ENCODE measurements at places on chromosomes 11 and 22. TPM values are rescaled to one million over a fixed set of nuclear protein-coding genes. Genes with fewer than 3 reads are reported as not detected.

The PTPRCAP gene
- 291 TPM for total RNA-seq

The MLC1 gene
- 1.1 TPM for total RNA-seq

The SCGB1C1 gene
- total RNA-seq, result not detected

The MS4A4E gene
- total RNA-seq, result 1.0 TPM

The HIC2 gene
- total RNA-seq, result 9.7 TPM

The MAPK8IP1 gene
- 4.1 TPM for total RNA-seq

The AGBL2 gene
- 11.0 TPM for total RNA-seq

The CD3D gene
- total RNA-seq, result 476 TPM

The KRTAP5-7 gene
- not detected for total RNA-seq

- no peaks in the 10 kb centered on the region for H3K36me3 ChIP-seq
- H3K4me1 ChIP-seq, result no peaks in the 10 kb centered on the region
- no peak for DNase-seq
- H3K27me3 ChIP-seq, result no peaks in the 10 kb centered on the region
Measured at GRCh38 chr22:38513063-38513462, 7.0 kb upstream of the DDX17 start.

- no peaks in the 10 kb centered on the region for H3K27me3 ChIP-seq
- peaks cover 25% of the 10 kb centered on the region for H3K4me1 ChIP-seq
- no peaks in the 10 kb centered on the region for H3K36me3 ChIP-seq
- no peak overlapping the region for H3K27ac ChIP-seq
Measured at GRCh38 chr11:94932503-94932902, 40.9 kb downstream of the CWC15 start.

DNA sequence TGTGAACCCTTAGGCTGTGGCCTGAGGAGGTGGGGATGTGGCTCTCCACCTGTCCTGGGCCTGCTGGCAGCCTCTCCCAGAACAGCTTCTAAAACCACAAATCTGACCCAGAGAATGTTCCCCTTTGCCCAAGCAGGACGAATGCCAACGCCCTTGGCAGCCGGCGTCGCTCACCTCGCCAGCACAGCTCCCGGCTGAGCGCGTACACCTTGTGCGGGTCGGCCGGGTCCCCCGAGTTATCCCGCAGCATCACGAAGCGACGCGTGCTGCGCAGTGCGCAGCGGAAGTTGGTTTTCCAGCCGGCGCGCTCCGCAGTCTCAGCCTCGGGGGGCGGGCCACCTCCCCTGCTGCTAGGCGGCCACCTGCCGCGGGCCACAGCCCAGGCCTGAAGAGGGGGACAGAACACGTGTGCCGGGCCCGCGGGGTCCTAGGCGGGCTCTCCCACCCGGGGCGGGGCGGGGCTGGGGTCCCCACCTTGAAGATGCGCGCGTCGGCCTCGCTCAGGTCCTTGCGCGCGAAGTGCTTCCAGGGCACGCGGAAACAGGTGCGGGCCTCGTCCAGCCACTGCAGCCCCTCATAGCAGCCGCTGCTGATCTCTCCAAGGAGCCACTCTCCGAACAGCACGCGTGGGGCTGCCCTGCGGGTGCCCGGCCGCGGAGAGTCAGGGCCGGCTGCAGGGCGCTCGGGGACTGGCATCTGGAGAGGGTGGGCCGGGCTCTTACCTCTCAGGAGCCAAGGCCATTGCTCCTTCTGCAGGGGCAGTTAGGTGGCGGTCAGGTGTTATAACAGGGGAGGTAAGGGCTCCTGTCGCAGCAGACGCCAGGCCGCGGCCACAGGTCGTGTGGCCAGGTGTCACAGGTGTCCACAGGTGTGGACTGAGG lies 887 bp downstream of the IRF7 start:
- H3K4me3 ChIP-seq, result peak overlapping the region; percentile 65
- DNase-seq, result no peak
- peak overlapping the region; percentile 93 for H3K27ac ChIP-seq
- H3K36me3 ChIP-seq, result peaks cover 28% of the 10 kb centered on the region

DNA sequence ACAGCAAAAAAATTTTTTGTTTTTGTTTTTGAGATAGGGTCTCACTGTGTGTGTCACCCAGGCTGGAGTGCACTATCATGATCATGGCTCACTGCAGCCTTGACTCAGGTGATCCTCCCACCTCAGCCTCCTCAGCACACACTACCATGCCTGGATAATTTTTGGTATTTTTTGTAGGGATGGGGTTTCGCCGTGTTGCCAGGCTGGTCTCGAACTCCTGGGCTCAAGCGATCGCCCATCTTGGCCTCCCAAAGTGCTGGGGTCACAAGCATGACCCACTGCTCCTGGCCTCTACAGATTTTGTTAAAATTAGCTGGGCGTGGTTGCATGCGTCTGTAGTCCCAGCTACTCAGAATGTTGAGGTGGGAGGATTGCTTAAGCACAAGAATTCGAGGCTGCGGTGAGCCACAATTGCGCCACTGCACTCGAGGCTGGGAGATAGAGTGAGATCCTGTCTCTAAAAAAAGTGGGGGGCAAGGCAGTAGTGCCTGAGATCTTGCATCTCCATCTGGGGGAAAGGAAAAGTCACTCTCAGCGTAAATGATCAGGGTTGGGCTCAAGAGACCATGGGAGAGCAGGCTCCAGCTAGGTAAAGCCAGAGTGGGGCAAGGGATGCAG lies 10.6 kb upstream of the DGKZ start:
- peaks cover 2% of the 10 kb centered on the region for H3K27me3 ChIP-seq
- H3K4me1 ChIP-seq, result peaks cover 28% of the 10 kb centered on the region
- no peak for DNase-seq
- no peak overlapping the region for H3K27ac ChIP-seq

DNA sequence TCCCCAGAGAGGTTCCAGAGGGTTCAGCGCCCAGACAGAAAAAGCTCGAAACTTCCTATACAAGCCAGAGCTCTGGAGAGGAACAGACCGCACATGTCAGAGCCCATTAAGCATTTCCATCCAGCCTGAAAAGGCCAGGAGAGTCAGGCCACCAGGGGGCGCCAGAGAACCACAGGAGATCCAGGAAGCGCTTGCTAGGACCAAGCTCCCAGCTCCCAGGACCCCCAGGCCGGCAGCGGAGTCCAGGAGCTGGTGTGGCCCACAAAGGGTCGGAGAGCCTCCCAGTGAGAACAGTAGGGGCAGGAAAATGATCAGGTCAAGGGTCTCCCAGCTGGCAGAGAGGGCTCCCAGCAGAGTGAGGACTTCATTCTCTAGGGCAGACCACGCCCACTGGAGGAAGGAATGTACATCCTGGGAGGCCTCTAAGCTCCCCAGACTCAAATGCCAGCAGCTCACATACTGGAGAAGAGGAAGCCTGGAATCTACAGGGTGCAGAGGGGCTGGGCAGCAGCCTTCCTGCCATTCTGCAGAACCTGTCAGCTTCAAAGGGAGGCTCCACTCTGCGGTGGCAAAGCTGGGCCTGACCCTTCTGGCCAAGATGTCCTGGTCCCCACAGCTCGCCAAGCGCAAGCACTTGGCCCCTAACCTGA lies 2.1 kb upstream of the MEI1 start:
- no peaks in the 10 kb centered on the region for H3K27me3 ChIP-seq
- no peak overlapping the region for H3K4me3 ChIP-seq
- H3K4me1 ChIP-seq, result peaks cover 19% of the 10 kb centered on the region

DNA sequence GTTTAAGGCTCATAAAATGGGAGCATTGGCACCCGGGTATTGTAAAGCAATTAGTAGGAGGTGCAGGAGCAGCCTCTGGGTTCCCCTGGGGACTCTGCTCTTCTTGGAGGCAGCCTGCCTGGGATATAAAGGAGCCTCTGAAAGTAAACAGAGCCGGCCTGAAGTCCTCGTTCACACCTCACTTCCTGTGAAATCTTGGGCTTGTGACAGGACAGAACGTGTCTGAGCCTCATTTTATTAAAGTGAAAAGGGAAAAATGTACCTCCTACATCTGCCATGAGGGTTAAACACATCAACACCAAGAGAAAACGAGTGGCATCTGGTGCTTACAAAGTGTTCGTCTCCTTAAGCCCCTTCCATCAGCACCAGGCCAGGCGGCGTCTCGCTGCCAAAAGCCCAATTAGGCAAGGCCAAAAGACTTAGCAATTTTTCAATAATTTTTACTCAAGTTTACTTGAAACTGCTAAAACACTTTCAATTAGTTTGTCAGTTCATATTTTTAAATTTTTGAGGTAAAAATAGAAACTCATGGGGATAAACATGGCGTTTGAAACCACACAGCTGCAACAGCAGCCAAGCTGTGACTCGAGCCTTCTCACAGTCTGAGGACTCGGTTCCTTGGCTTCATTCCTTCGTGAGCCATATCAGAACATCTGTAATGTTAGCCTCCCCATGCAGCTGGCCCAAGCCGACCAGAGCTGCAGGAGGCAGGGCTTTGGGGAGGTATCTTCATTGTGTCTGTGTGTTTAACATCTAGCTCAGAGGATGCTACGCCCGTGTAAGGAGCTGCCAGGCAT lies 33.6 kb downstream of the MAP6 start:
- peaks cover 29% of the 10 kb centered on the region for H3K27me3 ChIP-seq
- no peaks in the 10 kb centered on the region for H3K4me1 ChIP-seq
- no peak for DNase-seq
- H3K36me3 ChIP-seq, result no peaks in the 10 kb centered on the region
- H3K27ac ChIP-seq, result no peak overlapping the region

GRCh38 chr11:48129697-48130395 lies 86.8 kb upstream of the OR4B1 start:
- no peak overlapping the region for H3K4me3 ChIP-seq
- no peak overlapping the region for H3K27ac ChIP-seq
- peaks cover 83% of the 10 kb centered on the region for H3K36me3 ChIP-seq
- no peaks in the 10 kb centered on the region for H3K4me1 ChIP-seq
- H3K27me3 ChIP-seq, result no peaks in the 10 kb centered on the region
- DNase-seq, result no peak

DNA sequence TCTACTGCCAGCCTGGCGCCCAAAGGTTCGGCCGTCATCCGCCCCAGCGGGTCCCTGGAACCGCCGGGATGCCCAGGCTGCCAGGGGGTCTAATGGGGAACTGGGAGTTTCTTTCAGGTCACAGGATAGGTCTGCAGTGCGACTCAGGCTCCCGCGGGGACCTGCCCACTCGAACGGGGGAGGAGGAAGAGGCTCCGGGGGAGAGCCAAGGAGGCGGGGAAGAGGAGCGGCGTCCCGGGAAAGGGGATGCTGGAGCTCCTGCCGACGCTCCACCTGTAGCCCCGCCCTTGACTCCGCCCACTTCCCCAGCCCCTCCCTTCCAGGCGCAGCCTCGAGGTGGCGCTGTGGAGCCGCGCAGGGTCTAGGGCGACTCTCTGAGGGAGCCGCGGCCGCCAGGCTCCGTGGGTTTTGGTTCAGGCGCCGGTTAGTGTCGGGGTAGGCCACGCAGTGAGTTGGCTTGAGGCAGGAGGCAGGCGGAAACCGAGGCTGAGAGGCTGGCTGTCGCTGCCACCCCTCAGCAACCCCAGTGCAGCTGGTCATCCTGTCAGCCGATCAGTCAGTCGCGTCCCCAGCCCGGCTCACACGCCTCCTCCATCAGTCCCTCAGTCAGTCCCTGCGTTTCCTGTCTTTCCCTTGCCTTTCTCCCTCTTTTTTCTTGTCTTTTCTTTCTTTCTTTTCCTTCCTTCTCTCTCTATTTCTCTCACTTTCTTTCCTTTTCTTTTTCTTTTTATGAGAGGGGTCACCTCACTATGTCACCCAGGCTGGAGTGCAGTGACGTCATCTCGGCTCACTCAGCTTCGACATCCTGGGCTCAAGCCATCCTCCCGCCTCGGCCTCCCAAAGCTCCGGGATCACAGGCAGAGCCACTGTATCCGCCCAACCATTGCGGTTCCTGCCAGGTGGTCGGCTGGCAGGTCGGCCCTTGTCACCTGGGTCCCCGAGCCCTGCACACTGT lies 26.4 kb downstream of the YWHAH start:
- peak overlapping the region; percentile 47 for H3K27ac ChIP-seq
- peak; percentile 85 for DNase-seq
- H3K36me3 ChIP-seq, result no peaks in the 10 kb centered on the region
- H3K4me3 ChIP-seq, result peak overlapping the region; percentile 52

DNA sequence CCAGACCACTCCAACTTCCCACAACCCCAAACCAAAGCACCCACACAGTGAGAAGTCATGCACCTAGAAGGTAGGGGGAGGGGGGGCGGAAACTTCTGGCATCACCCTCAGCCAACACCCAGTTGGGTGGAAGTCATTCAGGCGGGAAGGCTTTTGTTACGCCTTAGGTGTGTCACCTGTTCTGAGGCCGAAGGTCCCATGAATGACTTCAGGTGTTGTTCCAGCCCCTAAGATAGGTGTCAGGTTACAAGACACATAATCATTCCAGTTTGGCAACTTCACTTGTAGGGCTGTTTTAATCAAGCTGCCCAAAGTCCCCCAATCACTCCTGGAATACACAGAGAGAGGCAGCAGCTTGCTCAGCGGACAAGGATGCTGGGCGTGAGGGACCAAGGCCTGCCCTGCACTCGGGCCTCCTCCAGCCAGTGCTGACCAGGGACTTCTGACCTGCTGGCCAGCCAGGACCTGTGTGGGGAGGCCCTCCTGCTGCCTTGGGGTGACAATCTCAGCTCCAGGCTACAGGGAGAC lies at the start of gene TMPRSS4:
TMPRSS4 (plus strand) TSS at position 325 of the 528 bp plus-strand sequence. CDS start 225 bp downstream, outside the sequence.
- no peaks in the 10 kb centered on the region for H3K27me3 ChIP-seq
- H3K27ac ChIP-seq, result no peak within 1 kb of the TSS
- H3K36me3 ChIP-seq, result no peaks in the 10 kb centered on the region
- H3K4me1 ChIP-seq, result no peaks in the 10 kb centered on the region
- H3K4me3 ChIP-seq, result no peak within 1 kb of the TSS
- no peak for DNase-seq
